Right ventricle myocardium superior (tissue), 1 donor: ENCODE measurements at places on chromosomes 13 and 19.

GRCh38 chr13:109615721-109616420 is 170.5 kb downstream of the IRS2 start:
- no peak for DNase-seq

DNA sequence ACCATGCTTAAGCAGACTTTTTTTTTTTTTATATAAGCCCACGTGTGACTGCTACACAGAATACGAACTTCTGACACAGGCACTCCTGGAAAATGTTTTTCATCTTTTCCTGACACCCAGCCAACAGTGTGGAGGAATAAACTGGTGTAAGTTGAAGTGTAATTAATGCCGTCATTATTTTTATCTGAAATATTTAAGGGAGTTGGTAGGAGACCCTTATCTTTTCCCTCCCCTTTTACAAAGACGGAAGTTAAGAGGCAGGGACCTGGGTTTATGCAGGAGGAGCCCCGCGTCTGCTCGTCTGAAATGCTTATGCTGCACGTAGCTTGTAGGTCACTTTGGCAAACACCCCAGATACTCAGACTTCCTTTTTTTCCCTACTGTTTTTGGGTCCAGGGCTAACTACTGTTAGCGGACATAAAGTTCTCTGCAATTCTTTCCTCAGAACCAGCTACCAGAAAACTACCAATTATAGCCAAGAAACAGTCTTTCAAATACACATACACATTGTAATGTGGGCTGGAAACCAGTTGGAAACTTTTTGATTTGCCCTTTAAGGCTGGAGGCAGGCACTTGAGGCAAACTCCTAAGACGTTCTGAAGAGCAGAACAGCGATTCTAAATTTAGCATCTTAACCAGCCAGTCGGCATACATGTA is 50.8 kb downstream of the EFNB2 start:
- no peak for DNase-seq

DNA sequence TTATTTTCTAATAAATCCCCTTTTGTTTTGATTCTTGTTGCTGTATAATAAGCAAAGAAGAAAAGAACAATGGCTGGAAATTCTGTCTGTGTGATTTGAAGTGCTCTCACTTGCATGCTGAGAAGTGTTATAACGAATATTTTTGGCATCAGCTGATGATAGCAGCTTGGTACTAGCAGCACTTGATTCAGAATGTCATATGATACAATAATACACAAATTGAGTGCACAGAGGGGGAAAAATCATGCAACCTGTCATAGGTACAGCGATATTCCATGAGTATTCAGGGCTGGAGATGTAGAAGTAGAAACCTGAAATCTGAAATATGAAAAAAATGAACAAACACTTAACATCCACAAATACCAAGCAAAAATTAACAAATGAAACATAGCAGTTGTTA is 108.1 kb downstream of the FGF14 start:
- no peak for DNase-seq

DNA sequence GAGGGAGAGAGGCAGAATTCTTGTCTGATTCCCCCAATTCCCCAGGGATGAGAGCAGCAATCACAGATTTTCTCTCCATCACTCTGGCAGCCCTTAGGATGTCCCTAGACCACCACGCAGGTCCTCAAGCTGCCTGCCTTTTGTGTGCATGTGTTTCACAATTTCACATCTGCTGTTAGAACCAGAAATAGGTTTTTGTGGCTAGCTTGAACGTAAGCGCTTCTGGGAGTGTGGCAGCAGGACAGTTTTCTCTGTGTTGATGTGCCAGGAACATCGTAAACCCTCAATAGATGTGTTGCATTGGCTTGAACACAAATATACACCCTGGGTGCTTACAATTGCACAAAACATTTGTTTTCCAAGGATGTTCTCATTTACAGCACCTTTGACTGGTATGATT is 78.8 kb upstream of the TMTC4 start:
- no peak for DNase-seq

GRCh38 chr13:71252184-71252704 is 614.8 kb downstream of the DACH1 start:
- DNase-seq, result no peak

DNA sequence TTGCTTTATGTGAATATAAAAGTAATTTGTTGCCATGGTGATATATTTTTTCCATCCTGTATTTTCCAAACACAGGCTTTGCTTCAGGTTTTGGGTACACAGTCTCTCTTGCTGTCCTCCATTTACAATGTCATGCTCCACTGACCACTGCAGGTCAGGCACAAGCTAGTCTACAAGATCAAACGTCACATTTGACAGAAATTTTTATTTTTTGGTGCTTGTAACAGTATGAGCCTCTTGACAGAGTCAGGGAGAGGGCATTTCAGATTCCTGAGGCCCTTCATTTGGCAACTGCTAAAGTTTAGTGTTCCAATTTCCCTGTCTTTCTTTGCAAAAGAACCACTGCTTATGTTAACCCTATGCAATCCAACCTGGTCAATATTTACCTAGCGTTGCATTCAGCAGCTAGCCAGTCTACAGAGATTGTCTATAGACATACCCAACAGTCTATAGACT is 175.0 kb downstream of the RFC3 start:
- DNase-seq, result no peak
